NCI-H2081 (cell line): ENCODE measurements at places on chromosomes 12 and 14.
A peak's percentile ranks its signal among the peaks of the same experiment; 100 is the strongest.

DNA sequence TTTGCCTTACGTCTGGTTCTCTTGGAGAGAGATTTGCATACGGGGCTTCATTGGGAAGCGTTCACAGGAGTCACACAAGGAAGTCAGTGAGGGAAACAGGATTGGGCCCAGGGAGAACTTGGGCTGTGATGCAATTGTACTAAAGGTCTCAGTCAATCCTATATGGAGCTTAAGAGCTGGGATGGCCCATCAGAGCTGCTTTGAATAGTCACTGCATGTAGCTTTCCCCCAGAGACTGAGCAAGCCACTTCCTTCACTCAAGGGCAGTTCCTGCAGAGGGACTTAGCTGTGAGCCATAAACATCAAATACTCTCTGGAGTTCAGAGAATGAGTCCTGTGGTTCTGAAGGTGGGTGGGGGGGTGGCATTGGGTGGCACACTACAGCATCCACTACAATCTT is 605.4 kb downstream of the MED13L start:
- DNase-seq = no peak

DNA sequence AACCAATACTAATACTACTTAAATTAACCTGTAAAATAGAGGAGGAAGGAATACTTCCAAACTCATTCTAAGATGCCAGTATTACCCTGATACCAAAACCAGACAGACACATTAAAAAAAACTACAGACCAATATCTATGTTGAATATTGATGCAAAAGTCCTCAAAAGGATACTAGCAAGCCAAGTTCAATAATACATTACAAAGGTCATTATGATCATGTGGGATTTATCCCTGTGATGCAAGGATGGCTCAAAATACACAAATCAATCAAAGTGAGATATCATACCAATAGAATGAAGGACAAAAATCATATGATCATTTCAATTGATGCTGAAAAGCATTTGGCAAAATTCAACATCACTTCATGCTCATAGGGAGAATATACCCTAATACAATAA is 97.2 kb upstream of the ATXN7L3B start:
- DNase-seq = no peak

DNA sequence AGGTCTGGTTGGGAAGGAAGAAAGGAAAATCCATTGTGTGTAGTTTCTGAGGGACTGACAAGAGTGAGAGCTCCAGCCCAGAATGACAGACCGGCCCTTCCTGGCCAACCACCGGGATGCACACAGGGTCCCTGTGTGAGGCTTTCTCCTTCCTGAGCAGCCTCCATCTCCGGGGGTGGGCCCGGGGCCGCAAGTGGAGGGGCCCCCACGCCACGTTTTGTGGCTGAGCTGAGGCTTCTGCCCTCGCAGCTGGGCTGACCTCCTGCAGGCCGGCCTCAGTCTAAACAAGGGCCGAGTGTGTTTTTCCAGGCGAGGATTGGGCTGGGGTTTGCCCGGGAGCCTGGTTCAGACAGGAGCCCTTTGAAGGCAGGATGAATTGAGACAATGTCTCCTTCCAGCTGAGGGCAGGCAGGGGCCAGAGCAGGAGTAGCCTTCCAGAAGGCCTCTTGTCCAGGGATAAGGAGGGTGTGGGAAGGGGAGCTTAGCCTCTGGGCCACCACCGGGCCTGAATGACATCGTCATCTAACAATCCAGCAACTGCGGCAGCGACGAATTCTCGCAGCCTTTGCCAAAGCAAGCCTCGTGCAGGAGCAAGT is 96.5 kb upstream of the NCOR2 start:
- no peak for DNase-seq

DNA sequence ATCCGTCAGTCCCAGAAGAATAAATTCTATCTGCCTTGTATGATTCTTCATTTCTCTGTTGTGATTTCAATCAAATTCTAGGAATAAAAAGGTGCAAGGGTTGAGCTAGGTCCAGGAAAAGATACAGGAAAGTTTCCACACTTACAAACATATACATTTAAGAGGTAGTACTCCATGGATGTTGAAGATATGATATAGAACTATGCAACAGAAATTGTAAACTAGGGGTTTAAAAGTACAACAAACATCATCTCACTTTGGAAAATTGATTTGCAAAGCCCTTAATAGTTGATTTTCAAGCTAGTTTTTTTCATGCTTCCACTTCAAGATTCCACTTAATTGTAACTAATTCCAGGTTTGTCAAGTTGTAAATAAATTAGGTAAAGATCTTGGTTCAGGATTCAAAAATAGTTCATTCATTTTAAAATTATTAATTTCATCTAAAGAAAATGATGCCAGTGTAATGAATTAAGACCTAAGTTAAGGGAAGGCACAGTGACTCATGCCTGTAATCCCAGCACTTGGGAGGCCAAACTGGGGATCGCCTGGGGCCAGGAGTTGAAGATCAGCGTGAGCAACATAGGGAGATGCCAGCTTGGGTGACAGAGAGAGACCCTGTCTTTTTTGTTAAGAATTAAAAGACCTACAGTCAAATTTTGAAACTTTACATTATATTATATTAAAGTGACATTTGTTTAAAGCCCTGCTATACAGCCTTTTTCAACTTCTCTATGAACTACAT is at the start of gene OR6C70:
Gene OR6C70, minus strand, starts transcription at position 51 of the 742 bp plus-strand sequence. Its CDS starts 0 bp downstream, at position 51.
- DNase-seq = no peak

DNA sequence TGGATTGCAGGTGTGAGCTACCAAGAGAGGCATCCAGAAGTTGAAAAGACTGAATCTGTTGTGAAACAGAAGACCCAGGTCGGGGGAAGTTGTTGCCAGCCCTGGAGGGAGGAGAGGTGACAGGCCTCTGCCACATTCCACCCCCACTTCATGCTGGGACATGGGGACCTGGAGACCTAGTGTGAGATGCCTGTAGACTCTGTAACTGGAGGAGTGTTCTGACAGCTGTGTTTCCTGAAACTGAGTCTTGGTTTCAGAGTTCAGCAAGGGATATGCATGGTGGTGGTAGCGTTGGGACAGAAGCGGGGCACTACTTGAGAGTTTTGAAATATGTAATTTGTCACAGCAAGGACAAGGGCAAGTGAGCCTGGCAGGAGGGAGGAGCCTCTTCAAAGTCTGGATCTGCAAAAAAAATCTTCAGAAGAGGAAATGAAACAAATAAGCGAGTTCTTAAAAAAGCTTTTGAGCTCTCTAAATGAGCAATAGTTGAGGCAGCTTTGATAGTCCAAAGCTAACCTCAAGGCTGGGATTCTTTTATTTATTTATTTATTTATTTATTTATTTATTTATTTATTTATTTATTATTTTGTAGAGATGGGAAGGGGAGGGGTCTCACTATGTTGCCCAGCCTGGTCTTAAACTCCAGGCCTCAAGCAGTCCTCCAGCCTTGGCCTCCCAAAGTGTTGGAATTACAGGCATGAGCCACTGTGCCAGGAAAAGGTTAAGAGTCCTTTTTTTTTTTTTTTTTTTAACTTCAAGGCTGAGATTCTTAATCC is 58.9 kb upstream of the EEA1 start:
- no peak for DNase-seq

DNA sequence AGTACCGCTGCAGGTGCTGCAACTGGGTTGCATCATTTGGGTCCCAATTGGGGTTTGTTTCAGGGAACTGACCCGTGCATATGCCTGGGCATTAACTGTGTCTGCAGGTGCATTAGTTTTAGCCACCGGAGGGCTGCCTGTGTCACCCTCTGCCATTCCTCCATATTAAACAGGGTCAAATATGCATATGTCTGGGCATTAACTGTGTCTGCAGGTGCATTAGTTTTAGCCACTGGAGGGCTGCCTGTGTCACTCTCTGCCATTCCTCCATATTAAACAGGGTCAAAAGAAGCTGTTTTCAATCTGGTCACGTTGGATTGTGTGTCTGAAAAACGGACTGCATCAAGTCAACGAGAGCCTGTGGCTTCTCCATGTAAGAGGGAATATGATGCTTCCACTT is 1317.0 kb downstream of the TMEM121 start:
- no peak for DNase-seq

DNA sequence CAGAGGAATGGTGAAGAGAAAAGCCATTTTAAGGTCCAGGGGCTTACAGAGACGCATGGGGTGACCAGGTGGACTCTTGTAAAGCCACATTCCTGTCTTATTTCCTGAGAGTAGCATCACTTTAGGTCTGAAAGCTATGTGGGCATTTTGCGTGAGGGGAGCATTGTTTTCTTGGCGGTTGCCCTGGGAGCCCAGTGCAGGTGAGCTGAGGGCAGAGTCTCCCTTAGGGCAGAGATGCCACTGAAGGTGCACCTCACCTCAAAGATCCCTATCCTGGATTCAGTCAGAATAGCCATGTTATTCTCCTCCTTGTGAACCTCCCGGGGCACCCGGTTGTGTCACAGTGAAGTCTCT is 12.4 kb downstream of the GLRX5 start:
- DNase-seq = no peak

DNA sequence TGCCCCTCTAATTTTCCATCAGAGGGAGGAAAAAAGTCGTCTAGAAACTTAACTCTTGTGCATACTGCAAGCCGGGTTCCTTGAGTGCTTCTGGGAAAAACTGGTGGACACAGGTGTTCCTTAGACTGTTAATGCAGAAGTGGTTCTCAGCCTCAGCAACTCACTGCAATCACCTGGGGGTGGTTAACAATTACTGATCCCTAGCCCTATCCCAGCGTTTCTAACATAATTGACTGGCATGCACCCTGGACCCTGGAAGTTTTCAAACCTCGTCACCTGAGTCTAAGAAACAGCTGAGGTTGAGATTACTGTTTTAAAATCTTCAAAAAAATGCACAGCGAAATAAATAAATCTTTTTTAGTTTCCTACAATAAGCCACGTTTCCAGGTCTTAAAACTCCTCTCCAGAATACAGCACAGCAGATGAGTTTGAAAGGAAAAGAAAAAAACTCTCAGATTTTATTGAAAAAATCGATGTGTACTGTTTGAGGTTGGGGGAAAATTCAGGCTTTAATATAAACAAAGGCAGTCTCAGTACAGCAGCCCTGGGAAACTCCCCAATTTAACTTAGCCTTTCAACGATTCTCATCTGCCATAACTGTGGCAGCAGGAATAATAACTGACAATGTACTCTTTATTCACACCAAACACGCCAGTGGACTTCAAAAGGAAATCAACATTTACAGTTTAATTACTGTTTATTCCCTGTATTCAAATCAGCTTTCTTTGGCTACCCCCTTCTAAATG is 45.4 kb downstream of the PHLDA1 start:
- peak; percentile 8 for DNase-seq

DNA sequence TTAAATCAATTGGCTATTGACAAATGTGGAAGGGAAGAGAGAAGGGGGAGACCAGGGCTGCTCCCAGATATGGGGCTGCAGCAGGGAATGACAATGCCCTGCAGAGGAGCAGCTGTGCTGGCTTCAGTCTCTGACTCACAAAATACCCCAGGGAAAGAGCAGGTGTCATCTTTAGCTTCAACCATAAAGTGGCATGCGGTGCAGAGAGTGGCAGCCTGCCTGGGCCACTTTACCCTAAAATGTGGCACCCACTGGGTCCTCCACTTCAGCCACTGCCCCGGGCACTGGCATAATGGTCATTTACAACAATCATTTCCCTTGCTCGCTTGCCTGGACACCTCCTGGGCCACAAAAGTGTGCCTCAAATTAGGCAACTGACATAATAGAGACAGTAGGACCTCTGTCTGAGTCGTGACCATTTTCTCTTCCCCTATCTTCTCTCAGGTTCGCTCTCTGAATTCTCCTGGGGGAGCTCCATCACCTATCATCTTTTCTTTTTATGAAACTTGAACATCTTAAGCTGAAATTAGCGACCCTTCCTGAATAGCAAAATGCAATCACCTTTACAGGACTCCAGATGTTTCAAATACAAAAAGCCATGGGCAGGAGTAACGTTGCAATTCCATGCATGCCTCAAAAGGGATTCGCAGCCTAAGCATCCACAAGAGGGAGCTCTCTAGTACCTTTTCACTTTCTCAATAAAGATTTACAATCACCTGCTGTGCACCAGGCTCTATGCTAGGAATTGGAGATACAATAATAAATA is 179.9 kb upstream of the ATF7IP start:
- DNase-seq = peak; percentile 72

- DNase-seq = no peak
Observed at GRCh38 chr14:92846162-92846897, 52.2 kb downstream of the GOLGA5 start.

- no peak for DNase-seq
Observed at GRCh38 chr14:96078625-96079016, 39.5 kb downstream of the C14orf132 start.

DNA sequence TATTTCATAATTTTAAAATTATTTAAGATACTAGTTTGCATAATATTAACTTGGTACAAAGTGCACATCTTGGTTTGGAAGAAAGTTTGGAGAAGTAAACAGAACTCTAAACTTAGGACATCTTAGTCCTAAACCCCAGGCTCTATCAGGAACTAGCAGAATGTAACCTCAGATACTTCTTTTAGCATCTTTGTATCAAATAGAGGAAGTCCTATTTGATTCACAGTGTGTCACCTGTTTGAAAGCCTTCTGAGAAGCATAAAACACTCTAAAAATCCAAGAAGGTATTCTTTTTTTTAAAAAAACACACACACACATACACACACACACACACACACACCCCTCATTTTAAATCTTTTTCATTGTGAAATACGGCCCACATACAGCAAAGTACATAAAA is 12.0 kb upstream of the RNU6-7 start:
- no peak for DNase-seq

DNA sequence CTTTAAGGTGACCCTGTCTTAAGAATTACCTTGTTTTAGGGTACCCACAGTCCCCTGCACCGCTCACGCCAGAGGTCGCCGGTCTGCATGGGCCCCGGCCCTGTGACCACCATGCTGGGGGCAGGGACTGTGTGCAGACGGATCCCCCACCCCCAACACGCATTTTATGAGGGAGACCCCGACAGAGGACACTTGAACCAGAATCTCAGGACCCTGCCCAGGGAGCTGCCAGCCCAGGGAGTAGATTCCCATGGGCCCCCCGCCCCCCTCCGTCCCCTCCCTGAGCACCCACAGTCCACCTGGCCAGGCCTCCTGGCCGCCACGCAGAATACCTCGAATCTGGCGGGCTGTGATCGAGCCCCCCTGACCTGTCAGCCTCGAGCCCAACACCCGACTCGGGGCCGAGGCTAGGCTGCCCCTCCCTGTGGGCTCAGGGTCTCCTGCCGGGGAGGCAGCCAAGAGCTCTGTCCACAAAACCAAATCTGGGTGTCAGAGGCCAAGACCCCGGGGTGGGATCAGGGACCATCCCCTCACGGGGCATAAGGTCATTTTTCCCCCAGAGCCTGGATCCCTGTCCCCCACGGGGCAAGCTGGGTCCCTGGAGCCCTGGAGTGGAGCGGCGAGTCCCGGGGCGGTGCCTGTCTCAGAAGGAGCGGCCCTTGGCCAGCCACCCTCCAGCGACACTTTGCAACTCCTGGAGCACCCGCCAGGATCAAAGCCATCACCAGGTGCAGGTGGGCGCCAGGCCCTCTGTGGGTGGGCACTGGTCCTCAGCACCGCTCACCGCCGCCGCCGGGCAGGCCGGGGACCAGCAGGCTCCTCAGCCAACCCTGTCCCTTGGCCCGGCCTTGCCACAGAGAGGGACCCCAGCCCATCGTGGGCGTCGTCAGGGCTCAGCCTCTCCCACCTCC is 155.8 kb upstream of the PKP2 start:
- no peak for DNase-seq

DNA sequence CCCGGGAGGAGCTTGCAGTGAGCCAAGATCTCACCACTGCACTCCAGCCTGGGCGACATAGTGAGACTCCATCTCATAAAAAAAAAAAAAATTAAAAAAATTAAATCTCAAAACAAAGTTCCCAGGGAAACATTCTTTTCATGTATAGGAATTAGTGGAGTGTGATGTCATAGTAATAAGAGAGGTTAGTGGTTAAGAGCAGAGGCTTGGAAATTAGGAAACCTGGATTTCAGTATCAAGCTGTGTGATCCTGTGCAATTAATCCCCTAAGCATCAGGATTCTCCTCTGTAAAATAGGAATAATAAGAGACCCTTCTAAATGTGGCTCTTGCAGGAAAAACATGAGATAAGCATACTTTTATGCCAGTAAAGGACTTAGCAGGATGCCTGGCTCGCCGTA is 3.1 kb upstream of the TXNRD1 start:
- no peak for DNase-seq
